Activated CD4-positive, alpha-beta T cell treated with anti-CD3 and anti-CD28 coated beads, Interleukin-2, amount 10 ng/mL, durations not matched to agents 24 days and 14 days (primary cell): ENCODE measurements at places on chromosomes 5 and 9. TPM values are rescaled to one million over a fixed set of nuclear protein-coding genes. Genes with fewer than 3 reads are reported as not detected.

LCNL1 gene
- total RNA-seq, result not detected in 2 replicates

TBC1D9B gene
- 129 and 138 TPM in 2 replicates for total RNA-seq

DNA sequence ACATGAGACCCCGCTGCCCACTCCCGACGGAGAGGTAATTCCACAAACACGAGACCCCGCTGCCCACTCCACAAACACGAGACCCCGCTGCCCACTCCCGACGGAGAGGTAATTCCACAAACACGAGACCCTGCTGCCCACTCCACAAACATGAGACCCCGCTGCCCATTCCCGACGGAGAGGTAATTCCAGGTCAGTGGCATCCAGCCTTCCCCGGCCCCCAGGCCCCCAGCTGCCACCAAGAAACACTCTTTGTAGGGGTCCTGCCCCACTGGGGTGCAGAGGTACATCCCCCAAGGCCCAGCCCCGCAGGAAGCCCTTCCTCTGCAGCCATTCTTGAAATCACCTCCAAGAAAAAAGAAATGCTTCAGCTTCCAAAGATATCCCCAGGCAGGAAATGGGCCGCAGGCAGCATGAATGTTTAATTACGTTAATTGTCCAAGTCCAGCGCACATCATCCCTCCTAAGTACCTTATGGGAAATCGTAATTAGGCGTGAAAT is 115.9 kb downstream of the ADAMTS2 start:
- no peaks in the 10 kb centered on the region for H3K36me3 ChIP-seq
- H3K27ac ChIP-seq, result no peak overlapping the region
- no peak overlapping the region for H3K4me3 ChIP-seq
- H3K27me3 ChIP-seq, result no peaks in the 10 kb centered on the region
- no peaks in the 10 kb centered on the region for H3K4me1 ChIP-seq
- no peak for DNase-seq

DNA sequence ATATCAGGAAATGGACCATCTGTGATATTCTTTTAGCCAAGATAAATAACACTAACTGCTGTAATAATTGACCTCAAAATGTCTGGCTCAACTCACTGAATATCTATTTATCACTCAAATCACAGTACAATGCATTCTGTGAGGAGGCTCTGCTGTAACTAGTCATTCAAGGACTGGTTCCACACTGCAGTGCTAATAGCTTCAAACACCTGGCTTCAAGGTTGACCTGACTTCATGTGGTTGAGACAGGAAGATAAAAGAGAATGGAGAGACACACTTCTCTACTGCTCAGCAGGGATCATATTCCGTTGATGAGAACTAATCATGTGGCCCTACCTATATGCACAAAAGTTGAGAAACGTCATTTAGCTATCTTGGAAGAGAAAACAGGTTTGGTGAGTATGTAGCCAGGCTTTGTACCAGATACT is 3.4 kb upstream of the RHOBTB3 start:
- peaks cover 26% of the 10 kb centered on the region for H3K4me1 ChIP-seq
- peaks cover 1% of the 10 kb centered on the region for H3K36me3 ChIP-seq
- peaks cover 55% of the 10 kb centered on the region for H3K27me3 ChIP-seq
- no peak overlapping the region for H3K4me3 ChIP-seq

GRCh38 chr5:107817951-107818350 is 147.2 kb upstream of the EFNA5 start:
- DNase-seq, result no peak
- no peak overlapping the region for H3K27ac ChIP-seq
- H3K36me3 ChIP-seq, result no peaks in the 10 kb centered on the region
- H3K4me3 ChIP-seq, result no peak overlapping the region
- no peaks in the 10 kb centered on the region for H3K4me1 ChIP-seq
- no peaks in the 10 kb centered on the region for H3K27me3 ChIP-seq

DNA sequence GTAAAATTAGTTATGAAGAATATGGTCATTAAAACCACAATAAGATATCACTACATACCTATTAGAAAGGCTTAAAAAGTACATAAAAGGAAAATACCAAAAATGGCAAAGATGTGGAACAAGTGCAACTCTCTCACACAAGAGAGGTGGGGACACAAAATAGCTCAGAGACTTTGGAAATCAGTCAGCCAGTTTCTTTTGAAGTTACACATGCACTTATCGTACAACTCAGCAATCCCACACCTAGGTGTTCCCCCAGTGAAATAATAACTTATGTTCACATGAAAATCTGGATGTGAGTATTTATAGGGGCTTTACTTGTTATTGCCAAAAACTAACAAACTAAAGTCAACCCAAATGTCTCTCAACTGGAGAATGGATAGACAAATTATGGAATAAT is 9.8 kb upstream of the RICTOR start:
- peaks cover 18% of the 10 kb centered on the region for H3K27me3 ChIP-seq
- H3K4me1 ChIP-seq, result peaks cover 6% of the 10 kb centered on the region
- H3K36me3 ChIP-seq, result peaks cover 2% of the 10 kb centered on the region

GRCh38 chr9:136751244-136751643 is 2.9 kb upstream of the LCN6 start:
- peaks cover 8% of the 10 kb centered on the region for H3K36me3 ChIP-seq
- H3K4me3 ChIP-seq, result no peak overlapping the region
- H3K4me1 ChIP-seq, result peaks cover 6% of the 10 kb centered on the region
- peaks cover 1% of the 10 kb centered on the region for H3K27me3 ChIP-seq

DNA sequence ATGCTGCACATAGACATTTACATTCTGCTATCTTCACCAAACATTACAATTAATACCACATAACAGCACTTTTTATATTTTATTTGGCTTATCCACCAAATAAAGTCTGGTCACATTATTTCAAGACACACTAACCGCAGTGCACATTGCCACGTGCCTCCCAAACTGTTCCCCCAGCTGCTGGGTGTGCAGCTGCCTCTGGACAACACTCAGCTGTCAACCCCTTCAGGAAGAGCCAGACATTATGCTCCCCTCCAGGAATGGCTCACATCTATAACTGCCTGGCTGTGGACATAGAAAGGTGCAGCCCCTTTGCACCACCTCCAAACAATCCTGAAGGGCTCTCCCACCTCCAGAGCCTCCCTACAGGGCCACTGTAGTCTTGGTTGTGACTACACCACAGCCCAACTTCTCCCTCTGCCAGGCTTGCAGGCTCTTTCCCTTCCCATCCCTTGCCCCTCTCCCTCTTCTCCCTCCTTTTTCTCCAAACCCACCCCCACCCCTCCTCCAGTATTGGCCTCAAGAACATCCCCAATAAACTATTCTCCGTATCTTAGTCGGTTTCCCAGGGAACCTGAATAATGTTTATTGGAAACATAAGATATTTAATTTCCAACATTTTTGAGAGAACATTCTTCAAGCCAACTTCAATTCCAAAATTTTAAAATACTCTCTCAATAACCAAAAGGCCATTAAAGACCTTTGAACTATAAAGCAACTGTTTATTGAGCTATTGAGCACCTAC is 372.3 kb downstream of the CTNND2 start:
- no peaks in the 10 kb centered on the region for H3K4me1 ChIP-seq
- no peak for DNase-seq
- no peak overlapping the region for H3K4me3 ChIP-seq
- H3K36me3 ChIP-seq, result no peaks in the 10 kb centered on the region
- H3K27me3 ChIP-seq, result no peaks in the 10 kb centered on the region

- H3K36me3 ChIP-seq, result no peaks in the 10 kb centered on the region
- no peaks in the 10 kb centered on the region for H3K4me1 ChIP-seq
- H3K27ac ChIP-seq, result no peak overlapping the region
- no peak overlapping the region for H3K4me3 ChIP-seq
- DNase-seq, result no peak
Measured at GRCh38 chr9:38671748-38672147, 48.2 kb downstream of the FAM240B start.

DNA sequence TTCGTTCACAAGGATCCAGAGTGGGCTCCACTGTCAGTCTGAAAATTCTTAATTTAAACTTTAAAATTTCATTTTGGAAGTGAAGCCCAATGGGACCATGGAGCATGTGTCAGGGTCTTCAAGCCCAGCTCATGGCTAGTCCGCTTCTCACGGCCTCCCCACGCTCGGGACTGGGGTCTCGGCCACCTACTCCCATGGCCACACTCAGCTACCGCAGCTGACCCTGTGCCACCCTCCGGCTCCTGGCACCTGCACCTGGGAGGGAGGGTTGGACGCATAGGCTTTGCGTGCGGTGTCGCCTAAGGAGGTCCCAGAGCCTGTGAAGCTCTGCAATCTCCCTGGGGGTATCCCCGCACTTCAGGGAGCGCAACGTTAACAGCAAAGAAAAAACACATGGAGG is 175.7 kb upstream of the PRLR start:
- H3K4me1 ChIP-seq, result no peaks in the 10 kb centered on the region
- H3K27me3 ChIP-seq, result peaks cover 2% of the 10 kb centered on the region
- no peak overlapping the region for H3K27ac ChIP-seq
- no peaks in the 10 kb centered on the region for H3K36me3 ChIP-seq
- no peak for DNase-seq

CAMK4 gene
- total RNA-seq, result 47.7 and 49.5 TPM in 2 replicates

GRCh38 chr5:158720281-158720680 is 379.4 kb downstream of the EBF1 start:
- no peaks in the 10 kb centered on the region for H3K36me3 ChIP-seq
- H3K27me3 ChIP-seq, result peaks cover 3% of the 10 kb centered on the region
- H3K4me1 ChIP-seq, result no peaks in the 10 kb centered on the region
- no peak overlapping the region for H3K27ac ChIP-seq

DNA sequence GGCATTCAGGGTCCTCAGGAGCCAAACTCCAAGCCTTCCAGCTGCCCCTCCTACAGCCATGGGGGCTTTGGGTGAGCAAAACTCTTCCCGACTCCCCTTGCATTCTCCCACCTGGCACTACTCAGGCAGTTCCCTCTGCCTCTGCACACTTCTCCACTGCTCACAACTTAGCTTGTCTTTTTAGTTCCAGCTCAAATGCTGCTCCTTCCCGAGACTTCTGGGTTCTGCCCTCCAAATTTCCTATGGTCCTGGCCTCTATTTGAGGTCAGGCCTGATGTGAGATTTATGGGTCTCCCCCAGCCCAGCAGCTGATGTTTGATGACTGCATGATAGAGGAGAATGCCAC is 5.7 kb upstream of the SLC25A48 start:
- DNase-seq, result no peak
- H3K4me1 ChIP-seq, result peaks cover 4% of the 10 kb centered on the region
- no peaks in the 10 kb centered on the region for H3K36me3 ChIP-seq
- H3K4me3 ChIP-seq, result no peak overlapping the region
- peaks cover 3% of the 10 kb centered on the region for H3K27me3 ChIP-seq

PLPP7 gene
- total RNA-seq, result not detected in 2 replicates

- peak overlapping the region; percentile 82 for H3K4me3 ChIP-seq
- H3K27ac ChIP-seq, result peak overlapping the region; percentile 78
- DNase-seq, result peak; percentile 82
- no peaks in the 10 kb centered on the region for H3K36me3 ChIP-seq
- H3K27me3 ChIP-seq, result peaks cover 43% of the 10 kb centered on the region
- peaks cover 29% of the 10 kb centered on the region for H3K4me1 ChIP-seq
Measured at GRCh38 chr5:139746691-139747582, 48.7 kb upstream of the PSD2 start.

DNA sequence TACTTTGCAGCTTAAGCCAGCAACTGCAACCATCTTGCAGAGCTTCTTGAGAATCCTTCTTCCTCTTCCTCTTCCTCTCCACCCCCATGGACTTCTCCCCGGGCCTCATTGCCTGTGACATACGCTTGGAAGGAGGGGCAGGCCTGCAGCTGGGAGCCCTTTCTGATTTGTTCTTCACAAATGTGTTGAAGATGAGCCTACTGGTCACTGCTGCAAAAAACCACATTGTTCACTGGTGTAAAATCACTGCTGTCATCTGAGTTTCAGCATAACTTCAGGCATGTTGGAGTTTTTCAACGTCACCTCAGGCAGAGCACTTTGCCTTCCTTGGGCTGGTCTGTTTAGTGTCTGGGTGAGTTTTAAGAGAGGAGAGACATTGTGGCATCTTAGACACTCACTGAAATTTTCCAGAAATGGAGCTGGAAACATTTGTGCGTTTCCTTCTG is 7.9 kb downstream of the TJP2 start:
- H3K4me3 ChIP-seq, result peak overlapping the region; percentile 33
- H3K36me3 ChIP-seq, result peaks cover 10% of the 10 kb centered on the region
- DNase-seq, result no peak
- no peaks in the 10 kb centered on the region for H3K27me3 ChIP-seq
- peak overlapping the region; percentile 3 for H3K27ac ChIP-seq
- peaks cover 50% of the 10 kb centered on the region for H3K4me1 ChIP-seq

PDE8B gene
- 0.17 and 0.19 TPM in 2 replicates for total RNA-seq

DNA sequence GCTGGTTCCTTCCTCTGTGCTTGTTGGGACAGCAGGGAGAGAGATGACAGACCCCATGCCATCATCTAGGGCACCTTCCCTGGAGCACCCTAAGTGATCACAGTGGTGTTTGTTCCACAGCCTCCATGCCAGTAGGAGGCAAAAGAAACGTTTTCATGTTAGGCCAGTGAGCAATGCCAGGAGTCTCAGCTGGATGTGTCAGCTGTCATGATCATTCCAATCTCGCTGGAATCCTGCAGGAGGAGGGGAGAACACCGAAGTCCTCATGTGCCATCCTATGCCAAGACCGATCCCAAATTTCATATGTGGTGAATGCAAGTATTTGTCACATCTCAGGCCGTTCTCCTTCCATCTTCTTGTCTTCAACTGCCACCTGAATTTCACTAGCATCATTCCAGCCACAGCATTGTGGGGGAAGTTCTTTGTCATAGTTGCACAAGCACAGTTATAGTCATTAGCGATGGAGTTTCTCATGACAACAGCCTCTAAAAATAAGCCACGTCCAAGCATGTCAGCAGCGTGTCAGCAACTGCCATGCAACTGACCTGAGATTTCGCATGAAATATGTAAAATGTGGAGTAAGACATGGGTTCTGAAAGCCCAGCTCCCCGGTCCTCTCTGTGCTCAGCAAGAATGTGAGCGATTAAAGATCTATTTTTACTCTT is 97.2 kb upstream of the DNAH5 start:
- H3K27me3 ChIP-seq, result no peaks in the 10 kb centered on the region
- no peaks in the 10 kb centered on the region for H3K4me1 ChIP-seq
- H3K4me3 ChIP-seq, result no peak overlapping the region
- no peaks in the 10 kb centered on the region for H3K36me3 ChIP-seq

GRCh38 chr9:99876190-99876589 is 30.3 kb upstream of the STX17 start:
- no peak overlapping the region for H3K4me3 ChIP-seq
- peaks cover 12% of the 10 kb centered on the region for H3K4me1 ChIP-seq
- no peak for DNase-seq
- H3K36me3 ChIP-seq, result no peaks in the 10 kb centered on the region

COL15A1 gene
- total RNA-seq, result 0.05 and 0.12 TPM in 2 replicates

TMOD1 gene
- 0.71 and 0.91 TPM in 2 replicates for total RNA-seq

DNA sequence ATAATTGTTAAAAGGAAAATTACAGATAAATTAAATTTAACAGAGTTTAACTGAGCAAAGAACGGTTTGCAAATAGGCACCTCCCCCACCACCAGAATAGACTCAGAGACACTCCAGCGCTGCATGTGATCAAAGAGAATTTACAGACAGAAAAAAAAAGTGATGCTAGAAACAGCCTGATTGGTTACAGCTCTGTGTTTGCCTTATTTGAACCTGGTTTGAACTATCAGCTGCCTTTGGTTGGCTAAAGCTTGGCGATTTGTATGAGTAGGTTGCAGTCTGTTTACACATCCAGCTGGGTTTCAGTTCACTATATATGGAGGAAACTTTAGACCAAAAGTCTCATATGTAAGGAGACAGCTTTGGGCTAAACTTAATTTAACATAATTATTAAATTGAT is 249.1 kb downstream of the ENC1 start:
- peaks cover 2% of the 10 kb centered on the region for H3K4me1 ChIP-seq
- no peak overlapping the region for H3K4me3 ChIP-seq
- H3K36me3 ChIP-seq, result no peaks in the 10 kb centered on the region
- no peak for DNase-seq
